HFFc6 (cell line): ENCODE measurements at places on chromosomes 7 and 10. TPM values are rescaled to one million over a fixed set of nuclear protein-coding genes. Genes with fewer than 3 reads are reported as not detected.

WDFY4 gene
- not detected in 3 replicates for total RNA-seq

TAS2R3 gene
- total RNA-seq = 0.26 TPM in 1 of 3 replicates, not detected in the others

DNA sequence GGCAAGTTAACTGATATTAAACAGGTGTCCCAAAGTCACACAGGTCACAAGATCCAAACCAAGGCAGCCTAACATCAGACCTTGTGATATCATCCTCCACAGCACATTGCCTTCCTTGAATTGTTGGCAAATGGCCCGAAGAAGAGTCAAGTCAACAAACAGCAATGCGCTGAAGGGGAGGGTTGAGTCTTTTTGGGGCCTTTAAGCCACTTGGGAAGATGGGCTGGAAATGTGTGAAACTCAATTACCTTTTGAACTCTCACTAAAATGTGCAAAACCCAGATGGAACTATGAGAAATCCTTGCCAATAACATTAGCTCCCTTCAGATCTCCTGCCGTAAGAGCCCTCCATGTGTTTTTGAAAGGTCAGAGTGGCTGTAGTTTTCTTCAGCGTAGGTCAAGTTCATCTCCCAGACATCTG is 47.9 kb upstream of the STK17A start:
- peak; percentile 18 for DNase-seq
- peak overlapping the region; percentile 12; the same call in 1 of the 2 replicates for H3K4me3 ChIP-seq
- H3K4me1 ChIP-seq = peaks cover 45% of the 10 kb centered on the region
- H3K27ac ChIP-seq = no peak overlapping the region
- no peaks in the 10 kb centered on the region for H3K36me3 ChIP-seq

- no peaks in the 10 kb centered on the region; the same call in 1 of the 2 replicates for H3K27me3 ChIP-seq
- DNase-seq = no peak
- no peak overlapping the region for H3K4me3 ChIP-seq
- no peak overlapping the region for H3K27ac ChIP-seq
- H3K4me1 ChIP-seq = no peaks in the 10 kb centered on the region
Observed at GRCh38 chr10:129396021-129396722, 70.9 kb upstream of the MGMT start.

- H3K36me3 ChIP-seq = no peaks in the 10 kb centered on the region
- H3K27ac ChIP-seq = no peak overlapping the region
Observed at GRCh38 chr10:114352653-114353298, 51.5 kb downstream of the AFAP1L2 start.

DNA sequence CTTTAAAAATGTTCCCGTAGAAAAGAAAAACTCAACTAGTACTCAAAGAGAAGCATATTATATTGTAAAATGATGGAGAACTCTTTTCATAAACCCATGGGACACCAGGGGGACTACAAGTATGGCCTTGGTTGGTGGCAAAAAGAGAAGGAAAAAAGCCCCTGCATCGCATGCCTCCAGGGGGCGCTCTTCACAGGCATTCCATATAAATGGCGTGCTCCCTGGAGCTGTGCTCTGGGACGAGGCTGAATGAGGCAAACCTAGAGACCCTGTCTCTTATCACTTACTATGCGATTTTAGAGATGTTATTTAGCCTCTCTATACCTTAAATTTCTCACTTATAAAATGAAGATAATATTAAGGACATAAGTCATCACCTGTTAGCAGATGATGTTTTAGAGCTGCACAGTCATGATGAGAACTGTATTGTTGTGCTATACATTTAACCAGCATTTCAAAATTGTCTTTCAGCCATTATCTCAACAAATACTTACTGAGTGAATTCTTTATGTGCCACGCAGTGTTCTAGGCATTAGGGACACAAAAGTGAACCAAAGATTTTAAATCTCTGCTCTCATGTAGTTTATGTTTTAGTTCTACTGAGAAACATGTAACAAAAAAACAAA is 105.8 kb downstream of the ARHGAP21 start:
- no peaks in the 10 kb centered on the region; the same call in 1 of the 2 replicates for H3K27me3 ChIP-seq
- DNase-seq = peak; percentile 52
- H3K27ac ChIP-seq = no peak overlapping the region
- H3K36me3 ChIP-seq = peaks cover 9% of the 10 kb centered on the region

- no peak overlapping the region for H3K4me3 ChIP-seq
- DNase-seq = no peak
- H3K27ac ChIP-seq = no peak overlapping the region
Observed at GRCh38 chr7:157525491-157525915, 188.7 kb downstream of the DNAJB6 start.

DNA sequence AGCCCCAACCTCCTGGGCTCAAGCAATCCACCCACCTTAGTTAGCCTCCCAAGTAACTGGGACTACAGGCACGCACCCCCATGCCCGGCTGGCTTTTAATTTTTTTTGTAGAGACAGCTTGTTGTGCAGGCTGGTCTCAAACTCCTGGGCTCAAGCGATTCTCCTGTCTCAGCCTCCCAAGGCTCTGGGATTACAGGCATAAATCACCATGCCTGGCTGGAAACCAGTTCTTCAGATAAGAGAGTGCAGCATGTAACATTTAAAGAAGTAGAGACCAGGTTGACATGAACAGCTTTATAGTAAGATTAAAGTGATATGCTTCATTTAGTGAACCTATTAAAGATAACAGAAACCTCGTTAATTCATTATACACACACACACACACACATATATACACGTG is 167.9 kb upstream of the KAT6B start:
- no peak overlapping the region for H3K4me3 ChIP-seq
- no peak for DNase-seq
- no peaks in the 10 kb centered on the region for H3K4me1 ChIP-seq
- no peaks in the 10 kb centered on the region; the same call in 1 of the 2 replicates for H3K27me3 ChIP-seq
- H3K36me3 ChIP-seq = peaks cover 8% of the 10 kb centered on the region

DNA sequence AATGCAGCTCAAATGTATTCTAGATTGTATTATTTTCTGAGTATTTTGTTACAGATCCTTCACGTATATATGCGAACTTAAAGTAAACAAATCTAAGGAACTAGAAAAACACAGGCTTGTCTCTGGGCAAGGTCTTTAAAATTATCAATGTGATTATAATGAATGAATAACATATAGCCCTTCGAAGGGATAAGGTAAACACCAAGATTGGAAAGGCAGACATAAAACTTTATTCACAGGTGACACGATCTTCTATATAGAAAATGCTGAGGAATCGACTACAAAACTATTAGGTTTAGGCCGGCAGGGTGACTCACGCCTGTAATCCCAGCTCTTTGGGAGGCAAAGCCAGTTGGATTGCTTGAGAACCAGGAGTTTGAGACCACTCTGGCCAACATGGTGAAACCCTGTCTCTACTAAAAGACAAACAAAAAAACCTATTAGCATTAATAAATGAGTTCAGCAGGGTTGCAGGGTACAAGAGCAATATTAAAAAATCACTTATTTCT is 80.4 kb downstream of the CNNM2 start:
- H3K27me3 ChIP-seq = peaks cover 3% of the 10 kb centered on the region
- H3K36me3 ChIP-seq = no peaks in the 10 kb centered on the region
- peaks cover 12% of the 10 kb centered on the region for H3K4me1 ChIP-seq
- H3K4me3 ChIP-seq = no peak overlapping the region
- no peak for DNase-seq
